ENCODE measurements at places on chromosomes 6 and 20. TPM values are rescaled to one million over a fixed set of nuclear protein-coding genes. Genes with fewer than 3 reads are reported as not detected.

The KCNB1 gene
- total RNA-seq = 0.44 TPM

The BCLAF1 gene
- 65.0 TPM for total RNA-seq

The OCSTAMP gene
- not detected for total RNA-seq

The ADGB gene
- total RNA-seq = not detected

The TCF21 gene
- total RNA-seq = not detected

The TINAG gene
- total RNA-seq = 0.08 TPM

The TMC2 gene
- total RNA-seq = not detected

The RSPH9 gene
- 0.24 TPM for total RNA-seq

The RNF182 gene
- 3.2 TPM for total RNA-seq

The SLC44A4 gene
- 0.14 TPM for total RNA-seq

The CCDC28A gene
- total RNA-seq = 11.7 TPM

The TTBK1 gene
- total RNA-seq = 0.03 TPM

The PSORS1C1 gene
- 3.3 TPM for total RNA-seq

The MROH8 gene
- 0.79 TPM for total RNA-seq

The COL20A1 gene
- 1.3 TPM for total RNA-seq

The GSTA4 gene
- total RNA-seq = 7.3 TPM

The ISM1 gene
- 0.42 TPM for total RNA-seq

The FILIP1 gene
- 0.48 TPM for total RNA-seq

The ERVFRD-1 gene
- not detected for total RNA-seq

The BCAS1 gene
- total RNA-seq = 0.53 TPM

The PGM3 gene
- 24.1 TPM for total RNA-seq

The ARHGAP18 gene
- total RNA-seq = 5.2 TPM

The MYLK2 gene
- 0.61 TPM for total RNA-seq

The CST5 gene
- not detected for total RNA-seq

The SPEF1 gene
- total RNA-seq = 2.1 TPM

The ZC3H12D gene
- total RNA-seq = 0.20 TPM

The LPA gene
- 0.02 TPM for total RNA-seq

The ENPP5 gene
- not detected for total RNA-seq

The CARMIL1 gene
- 7.5 TPM for total RNA-seq

The B3GAT2 gene
- 0.07 TPM for total RNA-seq

The FAM83B gene
- 0.07 TPM for total RNA-seq

The ECT2L gene
- not detected for total RNA-seq

The DEFB121 gene
- total RNA-seq = not detected

The FAM209B gene
- not detected for total RNA-seq

The CRNKL1 gene
- 23.3 TPM for total RNA-seq

The SLC12A5 gene
- total RNA-seq = 11.6 TPM

The DPPA5 gene
- total RNA-seq = not detected

The XKR7 gene
- total RNA-seq = not detected

The IL20RA gene
- not detected for total RNA-seq

The C2 gene
- 0.66 TPM for total RNA-seq

The DYNLT2 gene
- 0.49 TPM for total RNA-seq

The BPIFB1 gene
- 0.14 TPM for total RNA-seq

The RWDD2A gene
- total RNA-seq = 1.4 TPM

The ACTL10 gene
- not detected for total RNA-seq

The GNMT gene
- not detected for total RNA-seq

The TDRD6 gene
- not detected for total RNA-seq

The NQO2 gene
- total RNA-seq = 81.9 TPM

Data from A549 treated with CpdA at 1 μM for 4 hours (cell line).